RKO (cell line): ENCODE measurements at places on chromosomes 1 and 21.

DNA sequence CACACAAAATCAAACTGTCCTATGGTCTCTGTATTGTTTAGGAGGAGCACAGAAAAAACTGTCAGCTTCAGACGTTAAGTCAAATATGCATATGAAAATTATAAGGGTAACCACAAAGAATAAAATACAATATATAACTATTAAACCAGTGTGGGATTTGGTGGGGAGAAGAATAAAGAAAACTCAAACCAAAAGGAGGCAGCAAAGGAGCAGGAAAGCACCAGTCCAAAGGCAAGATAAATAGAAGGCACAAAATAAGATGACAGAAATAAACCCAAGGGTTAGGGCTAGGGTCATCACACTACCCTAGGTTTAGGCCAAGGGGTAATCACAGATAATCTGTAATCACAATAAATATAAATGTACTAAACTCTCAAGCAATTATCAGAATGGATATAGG, 32.8 kb downstream of the DLGAP3 start:
- no peak for DNase-seq

GRCh38 chr1:183218971-183219615, 33.0 kb downstream of the LAMC2 start:
- DNase-seq: no peak

DNA sequence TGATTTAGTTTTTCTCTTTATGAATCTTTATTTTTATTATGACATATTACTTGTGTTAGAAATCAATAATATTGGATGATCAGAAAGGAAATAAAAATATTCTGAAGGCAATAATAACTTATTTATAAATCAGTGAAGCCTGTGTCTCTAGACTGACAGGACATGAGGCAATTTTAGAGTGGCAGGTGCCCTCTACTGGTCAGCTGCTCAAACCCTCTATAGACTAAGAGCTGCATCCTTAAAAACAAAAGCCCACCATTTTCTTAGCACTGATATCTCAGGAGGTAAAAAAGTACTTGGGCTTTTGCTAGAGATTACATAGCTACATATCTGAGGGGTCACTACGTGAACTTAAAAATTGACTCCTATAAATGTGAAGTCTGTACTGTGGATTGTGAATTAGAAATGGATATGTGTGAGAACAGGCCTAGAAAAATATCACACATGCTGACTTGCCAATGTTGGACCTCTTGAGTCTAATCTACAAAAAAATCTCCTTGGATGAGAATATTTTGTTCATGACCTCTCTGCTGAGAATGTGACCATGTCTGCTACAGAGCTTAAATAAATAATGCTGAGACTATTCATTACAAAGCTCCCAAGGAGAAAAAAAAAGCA, 597.9 kb upstream of the ADAMTS5 start:
- peak; percentile 65 for DNase-seq

GRCh38 chr1:107941531-107941930, 23.4 kb downstream of the VAV3 start:
- DNase-seq: no peak

- no peak for DNase-seq
These were observed 8.7 kb downstream of the CD55 start for GRCh38 chr1:207330011-207330710.
